ENCODE measurements at places on chromosomes 12 and 14.

DNA sequence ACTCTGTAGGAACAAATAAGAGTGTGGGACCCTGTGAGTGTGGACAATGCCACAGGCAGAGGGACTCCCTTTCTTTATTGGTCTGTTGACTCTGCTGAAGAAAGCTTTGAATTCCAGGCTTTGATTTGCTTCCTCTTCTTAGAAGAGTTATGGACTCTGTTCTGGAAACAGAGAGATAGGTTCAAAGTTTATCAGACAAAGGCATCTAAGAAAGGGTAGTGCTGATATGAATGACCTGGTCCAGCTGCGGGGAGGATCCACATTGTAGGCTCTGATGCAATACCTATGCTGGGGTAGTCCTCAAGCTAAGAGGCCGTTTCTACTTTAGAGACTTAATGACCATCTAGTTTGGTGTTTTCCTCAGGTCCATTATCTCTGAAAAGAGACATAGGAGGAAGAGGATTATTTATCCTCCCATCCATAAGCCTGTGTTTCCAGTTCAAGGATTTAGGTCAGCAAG, 10.7 kb upstream of the IKZF4 start:
- DNase-seq = no peak

DNA sequence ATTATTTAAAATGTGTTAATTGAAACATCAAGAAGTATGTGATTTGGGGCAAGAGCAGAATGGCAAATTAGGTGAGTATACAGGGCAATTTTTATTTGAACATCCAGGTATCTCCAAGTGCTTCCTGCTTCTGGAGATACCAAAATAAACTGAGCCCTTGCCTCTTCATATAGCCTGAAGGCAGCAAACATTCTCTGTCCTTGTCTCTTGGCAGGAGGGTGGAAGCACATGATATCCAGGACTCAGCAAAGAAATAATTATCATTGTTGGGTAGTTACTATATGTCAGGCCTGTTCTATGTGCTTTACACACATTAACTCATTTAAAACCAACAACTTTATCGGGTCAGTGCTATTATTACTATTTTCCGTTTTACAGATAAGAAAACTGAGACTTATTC, 12.5 kb downstream of the LIN7A start:
- no peak for DNase-seq

DNA sequence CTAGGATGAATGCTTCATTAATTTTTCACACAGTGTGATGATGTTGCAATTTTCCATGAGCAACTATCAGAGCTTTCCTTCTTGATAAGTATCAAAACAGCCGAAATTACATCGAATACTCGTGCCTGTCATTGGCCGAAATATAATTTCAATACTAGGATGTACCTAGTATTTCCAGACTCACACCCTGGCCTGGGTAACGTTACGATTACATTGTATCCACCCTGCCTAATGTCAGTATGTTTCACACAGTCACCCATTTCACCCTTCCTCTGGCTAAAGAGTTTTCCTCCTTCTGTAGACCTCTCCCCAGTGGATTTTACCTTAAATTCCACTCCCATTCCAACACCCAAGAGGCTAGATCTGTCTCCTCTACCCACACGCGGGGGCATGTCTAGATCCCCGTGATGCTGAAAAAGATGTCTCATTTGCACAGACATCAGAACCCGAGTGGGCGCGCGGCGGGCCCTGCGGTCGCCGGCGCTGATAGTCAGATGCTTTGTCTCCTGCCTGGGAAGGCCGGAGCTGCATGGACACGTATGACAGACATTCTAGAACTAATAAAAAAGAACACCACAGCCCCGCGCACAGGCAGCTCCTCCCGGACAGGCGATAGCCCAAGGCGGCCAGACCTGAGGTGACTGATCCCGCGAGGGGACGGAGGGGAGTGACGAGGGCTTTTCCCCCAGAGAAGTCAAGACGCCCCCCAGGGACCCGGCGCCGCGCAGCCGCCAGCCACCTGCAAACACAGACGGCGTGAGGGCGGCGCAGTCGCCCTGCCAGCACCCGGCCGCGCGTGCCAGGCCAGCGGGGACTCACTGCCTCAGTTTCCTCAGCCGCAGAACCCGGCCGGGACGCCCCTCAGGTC, 723 bp downstream of the KIF21A start:
- peak; percentile 67 for DNase-seq

DNA sequence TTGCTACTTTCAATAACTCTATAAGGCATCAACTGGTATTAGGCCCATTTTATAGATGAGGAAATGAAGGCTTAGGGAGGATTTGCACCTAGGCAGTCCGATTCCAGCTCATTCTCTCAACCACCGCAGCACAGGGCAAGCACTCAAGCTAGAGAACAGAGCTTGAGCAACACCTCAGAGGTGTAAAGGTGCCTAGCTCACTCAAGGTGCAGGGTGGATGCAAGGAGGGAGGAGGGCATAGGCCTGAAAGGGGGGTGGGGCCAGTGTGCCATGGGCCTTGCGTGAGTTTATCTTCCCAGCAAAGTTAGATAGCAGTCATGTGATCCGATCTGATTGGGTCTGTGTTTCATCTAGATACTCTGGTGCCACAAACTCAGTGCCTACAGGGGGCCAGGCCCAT, 10.2 kb upstream of the EMP1 start:
- DNase-seq = no peak

DNA sequence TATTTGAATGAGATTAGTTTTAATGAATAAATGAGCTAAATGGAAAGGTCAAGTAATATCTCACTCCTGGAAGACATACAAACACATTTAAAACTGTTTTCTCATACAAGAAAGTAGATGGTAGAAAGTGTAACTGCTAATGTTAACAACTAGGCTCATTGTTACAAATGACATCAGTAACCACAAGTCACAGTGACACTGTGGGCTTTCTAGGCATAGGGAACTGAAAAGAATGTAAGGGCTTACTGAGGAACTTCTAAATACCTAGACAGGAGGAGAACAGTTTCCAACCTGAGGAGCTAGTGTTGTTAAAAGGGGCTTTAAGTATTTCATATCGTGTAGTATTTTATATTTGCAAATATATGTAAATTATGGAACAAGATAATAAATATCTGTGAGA, 17.5 kb upstream of the ERGIC2 start:
- DNase-seq = no peak

- no peak for DNase-seq
Measured at GRCh38 chr14:73610687-73611086, 1.6 kb upstream of the ACOT6 start.

DNA sequence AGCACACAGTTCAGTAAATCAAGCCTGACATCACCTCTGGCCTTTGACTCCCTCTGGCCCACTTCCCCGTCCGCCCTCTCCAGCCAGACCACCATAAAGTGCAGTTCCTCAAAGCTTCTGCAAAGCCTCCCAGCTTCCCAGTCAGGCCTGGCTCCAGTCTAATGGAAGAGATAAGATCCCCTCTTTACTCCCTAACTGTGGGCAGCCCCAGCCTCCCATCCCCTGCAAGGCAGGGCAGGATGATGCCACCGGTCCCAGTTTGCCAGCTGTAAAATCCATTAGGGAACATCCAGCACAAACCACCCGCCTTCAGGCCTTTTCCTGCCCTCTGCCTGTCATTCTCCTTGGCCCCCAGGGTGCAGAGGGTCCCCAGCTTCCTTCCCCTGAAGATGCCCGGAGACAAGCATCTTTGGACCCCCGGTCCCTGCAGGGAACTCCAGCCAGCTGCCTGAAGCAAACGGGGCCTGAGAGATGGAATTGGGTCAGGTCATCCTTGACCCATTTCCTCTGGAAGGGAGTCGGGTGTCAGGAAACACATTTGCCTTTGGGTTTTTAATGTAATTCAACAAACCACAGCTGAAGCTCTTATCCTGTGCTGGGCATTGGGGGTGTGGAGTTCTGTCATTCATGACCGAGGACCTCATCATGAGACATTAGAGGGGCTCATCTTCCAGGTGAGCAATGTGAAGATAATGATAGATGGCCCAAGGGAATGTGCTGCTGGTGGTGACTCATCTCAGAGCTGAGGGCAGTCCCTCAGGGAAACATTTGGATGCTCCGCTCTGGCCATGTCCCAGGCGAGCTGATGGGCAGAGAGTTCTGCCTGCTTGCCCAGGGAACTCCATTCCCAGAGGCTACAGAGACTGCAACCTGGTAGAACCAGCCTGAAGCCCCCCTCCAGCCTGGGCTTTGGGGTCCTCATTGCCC, 93.8 kb upstream of the CLMN start:
- DNase-seq = no peak

DNA sequence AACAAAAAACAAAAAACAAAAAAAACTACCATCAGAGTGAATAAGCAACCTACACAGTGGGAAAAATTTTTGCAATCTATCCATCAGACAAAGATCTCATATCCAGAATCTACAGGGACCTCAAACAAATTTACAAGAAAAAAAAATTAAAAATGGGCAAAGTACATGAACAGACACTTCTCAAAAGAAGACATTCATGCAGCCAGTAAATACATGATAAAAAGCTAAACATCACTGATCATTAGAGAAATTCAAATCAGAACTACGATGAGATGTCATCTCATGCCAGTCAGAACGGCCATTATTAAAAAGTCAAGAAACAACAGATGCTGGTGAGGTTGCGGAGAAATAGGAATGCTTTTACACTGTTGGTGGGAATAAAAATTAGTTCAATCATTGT, 466.5 kb upstream of the ATXN7L3B start:
- no peak for DNase-seq

DNA sequence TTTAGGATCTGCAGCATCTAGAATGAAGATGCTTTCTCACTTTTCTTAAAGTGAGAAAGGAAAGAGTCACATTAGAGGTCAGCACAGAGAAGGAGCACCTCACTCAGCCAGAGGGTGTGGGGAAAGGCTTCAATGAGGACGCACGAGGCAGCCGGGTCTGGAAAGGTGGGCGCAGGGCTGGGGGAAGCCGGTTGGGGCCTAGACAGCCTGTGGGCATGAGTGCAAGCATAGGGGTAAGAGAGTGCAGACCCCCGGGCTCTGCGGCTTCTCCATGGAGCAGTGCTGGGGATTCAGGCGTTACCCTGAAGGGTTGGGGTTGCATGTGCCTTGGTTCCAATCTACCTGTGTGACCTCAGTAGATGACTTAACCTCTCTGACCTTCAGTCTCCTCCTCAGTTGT, 49.9 kb downstream of the KRT80 start:
- no peak for DNase-seq

- DNase-seq = no peak
Measured at GRCh38 chr12:96237035-96237434, 42.9 kb downstream of the ELK3 start.

- no peak for DNase-seq
Measured at GRCh38 chr14:21098076-21098891, at the start of gene ZNF219. Gene ZNF219 (minus strand): TSS chr14:21098655. CDS start chr14:21093591, 5,064 bp downstream.

- no peak for DNase-seq
Measured at GRCh38 chr12:93274937-93275336, 102.8 kb upstream of the NUDT4 start.

DNA sequence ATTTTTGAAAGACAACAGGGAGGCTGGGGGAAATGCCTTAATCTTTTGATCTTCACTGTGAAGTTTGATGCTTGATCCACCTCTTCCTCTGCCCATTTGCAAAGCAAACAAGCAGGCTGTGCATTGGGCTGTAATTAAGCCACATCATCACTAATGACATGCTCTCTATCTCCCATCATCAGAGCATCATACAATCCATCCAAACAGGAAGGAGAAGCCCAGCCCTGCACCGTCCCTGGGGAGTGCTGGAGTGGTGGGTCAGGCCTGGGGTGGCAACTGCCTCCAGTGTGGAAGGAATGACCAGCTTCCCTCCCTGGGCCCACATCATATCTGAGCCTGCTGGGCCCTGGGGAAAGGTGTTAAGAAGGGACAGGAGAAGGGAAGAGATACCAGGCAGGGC, 6.9 kb upstream of the KRT74 start:
- no peak for DNase-seq

GRCh38 chr12:104150416-104150815, 12.4 kb upstream of the NFYB start:
- no peak for DNase-seq

DNA sequence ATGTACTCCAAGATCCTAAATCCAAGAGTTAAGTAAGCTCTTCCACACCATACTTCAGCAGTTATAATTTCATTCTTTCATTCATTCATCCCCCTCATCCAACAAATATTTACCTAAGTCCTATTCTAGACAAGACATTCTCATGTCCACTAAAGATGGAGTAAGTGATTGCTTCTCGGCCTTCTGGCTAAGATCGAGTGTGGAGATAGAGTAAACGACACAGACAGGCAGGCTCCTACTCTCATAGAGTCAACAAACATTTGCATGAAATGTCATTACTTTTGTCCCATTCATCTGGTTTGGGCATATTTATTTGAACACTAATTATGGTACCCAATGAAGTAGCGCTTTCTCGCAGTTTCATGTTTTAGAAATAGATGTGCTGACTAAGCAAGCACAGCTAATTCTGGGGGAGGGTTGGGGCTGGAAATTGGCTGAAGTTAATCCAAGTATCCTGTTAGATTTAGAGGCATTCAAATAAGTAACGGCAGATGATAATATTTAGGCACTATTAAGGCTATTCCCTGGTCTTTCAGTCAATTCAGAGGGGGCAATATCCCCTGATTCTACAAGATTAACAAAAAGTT, 176.5 kb downstream of the CEP128 start:
- DNase-seq = no peak
